ENCODE measurements at places on chromosomes 7 and 10.

- no peak for DNase-seq
Observed at GRCh38 chr10:29857843-29858701, 201.3 kb downstream of the JCAD start.

DNA sequence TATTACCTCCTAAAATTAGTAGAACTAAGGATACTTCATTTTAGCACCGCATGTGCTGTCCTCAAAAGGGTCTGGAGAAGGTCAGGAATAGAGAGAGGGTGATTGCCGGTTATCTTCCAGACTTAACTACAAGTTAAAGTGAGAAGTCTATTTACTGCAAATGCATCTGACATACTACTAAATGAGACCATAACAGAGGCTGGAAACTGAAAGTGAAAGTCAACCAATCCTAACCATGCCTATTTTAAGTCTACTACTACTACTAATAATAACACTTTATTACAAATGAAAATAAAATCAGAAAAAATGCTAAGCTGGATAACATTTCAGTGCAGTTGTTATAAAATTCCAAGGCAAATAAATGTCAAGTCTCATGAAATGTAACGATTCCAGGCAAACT lies 244.7 kb downstream of the KIF20B start:
- DNase-seq = no peak

- no peak for DNase-seq
Observed at GRCh38 chr7:44325201-44325671, at the start of gene CAMK2B. TSS of gene CAMK2B (minus strand) at chr7:44325594. CDS start at chr7:44325421, 173 bp downstream.

DNA sequence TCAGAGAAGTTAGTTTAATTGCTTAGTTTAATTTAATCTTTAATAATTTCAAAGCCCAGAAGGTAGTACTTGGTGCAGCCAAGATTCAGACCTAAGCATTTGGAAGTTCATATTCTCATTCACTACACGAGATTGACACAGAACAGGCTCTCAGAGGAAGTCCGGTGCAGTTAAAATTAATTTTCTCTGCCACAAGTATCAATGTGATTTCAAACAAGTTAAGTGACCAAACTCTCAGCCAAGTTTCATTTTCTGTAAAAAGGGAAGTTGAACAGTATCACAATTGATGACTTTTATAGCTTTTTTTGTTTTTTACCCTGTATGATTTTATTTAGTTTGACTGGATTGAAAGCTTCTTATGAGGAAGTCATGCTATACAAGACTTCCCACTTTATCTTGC lies 1494.9 kb upstream of the LRRTM3 start:
- no peak for DNase-seq

- no peak for DNase-seq
Observed at GRCh38 chr10:48550071-48550691, 54.7 kb downstream of the ARHGAP22 start.

DNA sequence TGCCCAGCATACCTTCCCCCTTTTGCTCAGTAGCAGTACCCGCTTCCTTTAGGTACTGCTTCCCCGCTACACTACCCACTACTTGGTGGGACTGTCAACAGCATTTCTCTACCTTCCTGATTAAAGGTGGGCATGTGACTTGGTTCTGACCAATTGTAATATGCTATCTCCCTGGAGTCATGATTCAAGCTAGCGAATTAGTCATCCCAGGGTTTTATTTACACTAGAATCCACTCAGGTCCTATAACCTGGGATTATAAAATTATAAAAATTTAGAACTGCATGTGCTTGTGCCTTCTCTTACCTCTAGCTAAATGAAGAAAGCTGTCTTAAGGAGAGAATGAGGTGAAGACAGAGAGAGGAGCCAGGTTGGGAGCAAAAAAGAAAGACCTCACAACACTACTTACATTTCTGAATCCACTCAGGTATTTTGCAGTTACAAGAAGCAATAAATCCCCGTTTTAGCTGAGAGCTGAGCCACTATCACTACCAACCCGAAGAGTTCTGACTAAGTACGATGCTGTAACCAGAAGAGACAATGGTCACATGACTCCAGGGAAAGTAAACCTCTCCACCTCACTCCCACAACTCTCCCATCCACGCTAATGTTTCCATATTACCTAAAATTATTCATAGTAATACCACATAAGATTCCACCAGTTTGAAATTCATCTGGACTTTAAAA lies 9.7 kb downstream of the GBX1 start:
- no peak for DNase-seq

GRCh38 chr10:104406715-104407650 lies 53.4 kb downstream of the CFAP58 start:
- DNase-seq = no peak

- DNase-seq = no peak
Observed at GRCh38 chr10:128047991-128048818, 78.0 kb downstream of the MKI67 start.

DNA sequence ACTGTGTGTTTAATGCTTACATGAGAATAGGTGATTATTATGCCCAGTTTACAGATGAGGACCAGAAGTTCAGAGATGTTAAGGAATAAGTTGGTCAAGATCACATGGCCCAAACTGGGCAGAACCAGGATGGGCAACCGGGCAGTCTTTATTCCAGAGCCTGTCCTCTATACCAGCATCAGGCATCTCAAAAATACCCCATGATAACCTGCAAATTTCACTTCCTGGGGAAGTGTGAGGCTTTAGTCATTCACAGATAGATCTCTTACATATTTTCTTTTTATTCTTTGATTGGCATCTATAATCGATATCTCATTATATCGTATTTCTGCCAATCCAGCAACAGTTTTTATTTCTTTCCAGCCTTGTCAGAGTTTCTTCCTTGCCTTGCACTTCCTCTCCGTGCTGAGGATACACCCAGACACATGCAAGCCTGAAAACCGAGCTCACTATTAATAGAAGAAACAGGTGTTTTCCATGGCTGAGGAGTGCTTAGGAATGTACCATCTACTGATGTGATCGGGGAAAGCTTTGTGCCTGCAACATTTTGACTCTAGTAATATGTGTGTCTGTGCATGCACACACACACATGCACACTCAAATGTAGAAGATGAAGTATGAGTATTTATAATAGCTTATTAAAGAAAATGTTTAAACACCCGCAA lies 82.4 kb downstream of the CREM start:
- no peak for DNase-seq

- no peak for DNase-seq
Observed at GRCh38 chr7:13801669-13802068, 187.8 kb downstream of the ETV1 start.

GRCh38 chr10:77710759-77711682 lies 73.4 kb upstream of the KCNMA1 start:
- DNase-seq = peak; percentile 49

DNA sequence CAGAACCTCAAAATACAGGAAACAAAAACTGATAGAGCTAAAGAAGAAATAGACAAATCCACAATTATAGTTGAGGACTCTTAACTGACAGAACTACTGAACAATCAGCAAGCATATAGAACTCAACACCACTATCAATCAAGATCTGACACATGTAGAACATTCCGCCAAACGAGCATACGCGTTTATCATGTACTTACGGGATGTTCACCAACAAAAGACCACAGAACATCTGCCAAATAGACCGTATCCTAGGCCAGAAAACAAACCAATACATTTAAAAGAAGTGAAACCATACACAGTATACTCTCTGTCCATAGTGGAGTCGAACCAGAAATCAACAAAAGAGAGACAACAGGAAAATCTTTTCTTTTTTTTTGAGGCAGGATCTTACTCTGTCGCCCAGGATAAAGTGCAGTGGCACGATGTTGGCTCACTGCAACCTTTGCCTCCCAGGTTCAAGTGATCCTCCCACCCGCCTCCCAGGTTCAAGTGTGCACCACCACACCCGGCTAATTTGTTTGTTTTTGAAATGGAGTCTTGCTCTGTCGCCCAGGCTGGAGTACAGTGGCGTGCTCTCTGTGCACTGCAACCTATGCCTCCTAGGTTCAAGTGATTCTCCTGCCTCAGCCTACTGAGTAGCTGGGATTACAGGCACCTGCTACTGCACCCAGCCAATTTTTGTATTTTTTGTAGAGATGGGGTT lies 5.1 kb downstream of the GNA12 start:
- no peak for DNase-seq

- DNase-seq = peak; percentile 27
Observed at GRCh38 chr7:99143853-99144672, at the start of gene SMURF1. TSS of gene SMURF1 (minus strand) at chr7:99144108. CDS start at chr7:99143780, 328 bp downstream.

GRCh38 chr10:33136781-33137180 lies 178.8 kb upstream of the ITGB1 start:
- no peak for DNase-seq

DNA sequence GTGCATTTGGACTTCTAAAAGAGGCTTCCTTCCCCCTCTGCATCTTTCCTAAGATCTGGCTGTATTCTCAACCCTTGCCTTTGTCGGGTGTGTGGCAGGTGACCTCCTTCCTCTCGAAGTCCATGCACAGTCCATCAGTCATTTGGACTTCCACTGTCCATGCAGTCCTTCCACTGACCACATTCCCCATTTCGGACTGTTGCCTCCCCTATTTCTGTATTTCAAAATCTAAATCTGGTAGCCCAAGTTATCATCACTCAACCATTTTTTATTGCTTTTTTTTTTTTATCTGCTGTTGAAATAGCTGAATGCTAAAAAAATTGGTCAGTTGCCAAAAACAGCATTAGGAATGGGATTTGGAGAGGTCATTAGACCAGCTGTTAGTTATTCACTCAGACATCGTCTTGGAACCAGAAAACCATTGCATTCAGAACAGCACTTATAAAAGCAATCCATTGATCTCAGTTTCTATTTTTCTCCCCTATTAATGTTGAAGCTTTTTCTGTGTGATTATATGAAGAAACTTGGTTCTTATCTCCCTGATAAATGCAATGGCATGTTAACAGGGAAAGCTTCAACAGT lies 575.6 kb downstream of the KIF20B start:
- DNase-seq = no peak

GRCh38 chr7:116872026-116872425 lies 9.6 kb downstream of the CAPZA2 start:
- no peak for DNase-seq

DNA sequence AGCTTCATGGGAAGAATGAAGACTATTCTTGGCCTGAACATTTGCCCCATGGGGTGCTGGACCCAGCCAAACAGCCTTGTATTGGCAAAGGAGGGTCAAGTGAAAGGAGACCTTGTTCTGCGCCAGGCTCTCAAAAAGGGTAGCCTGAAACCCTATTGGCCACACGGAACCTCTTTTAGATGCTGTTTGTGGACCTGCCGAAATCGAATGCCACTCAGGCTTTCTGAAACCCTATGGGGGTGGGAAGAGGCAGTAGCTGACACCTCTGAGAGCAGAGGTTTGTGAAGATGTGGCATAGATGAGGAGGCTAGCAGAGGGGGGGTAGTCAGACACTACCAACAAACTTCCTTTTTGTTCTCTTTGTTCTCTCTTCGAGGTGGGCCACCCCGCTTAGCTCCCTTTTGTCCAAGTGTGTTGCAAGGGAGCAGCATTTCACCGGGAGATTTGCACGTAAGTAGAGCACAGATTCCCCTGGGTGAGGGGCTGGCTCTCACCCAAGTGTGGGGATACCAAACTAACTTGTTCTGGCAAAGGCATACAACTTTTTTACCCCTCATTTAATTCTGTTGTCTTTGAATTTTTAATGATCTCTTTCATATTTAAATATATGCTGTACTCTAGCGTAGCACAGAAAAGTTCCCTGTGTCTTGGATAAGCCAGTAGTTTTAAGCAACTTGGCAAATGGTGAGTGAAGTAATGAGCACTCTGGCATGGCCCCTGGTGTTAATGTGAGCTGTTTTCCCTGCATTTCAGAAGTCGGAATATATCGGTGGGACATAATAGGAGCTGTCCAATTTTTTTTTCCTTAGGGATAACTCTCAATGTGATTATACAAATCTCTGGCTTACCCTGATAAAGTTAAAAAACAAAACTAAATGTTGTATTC lies 107.7 kb downstream of the SEPTIN7 start:
- no peak for DNase-seq

DNA sequence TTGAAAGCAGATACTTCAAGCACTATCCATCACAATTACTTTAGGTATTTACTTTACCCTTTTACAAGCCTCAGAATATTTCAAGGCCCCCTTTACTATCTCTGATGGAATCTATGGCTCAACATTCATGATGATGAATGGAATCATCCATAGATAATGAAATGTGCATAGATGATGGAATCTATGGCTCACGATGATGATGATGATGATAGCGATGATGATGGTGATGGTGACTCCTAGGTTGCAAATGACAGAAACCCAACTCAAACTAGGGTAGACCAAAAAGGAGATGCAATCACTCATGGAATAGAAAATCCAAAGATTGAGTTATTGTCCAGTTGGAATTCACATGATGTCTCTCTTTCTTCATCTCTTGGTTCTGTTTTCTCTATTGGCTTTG lies 55.7 kb downstream of the NEBL start:
- no peak for DNase-seq

- DNase-seq = no peak
Observed at GRCh38 chr7:131471250-131472004, 85.0 kb downstream of the PODXL start.

All from stimulated activated CD8-positive, alpha-beta memory T cell treated with anti-CD3 and anti-CD28 coated beads, Interleukin-15, amount 100 ng/mL, for 1 hour (primary cell).